ENCODE measurements at places on chromosomes 4 and X.

- no peak for DNase-seq
Measured at GRCh38 chr4:149701435-149702156, 114.0 kb downstream of the IQCM start.

- DNase-seq: no peak
Measured at GRCh38 chr4:126037231-126037630, 722.5 kb downstream of the FAT4 start.

- DNase-seq: no peak
Measured at GRCh38 chrX:100939333-100939732, 10.6 kb upstream of the XKRX start.

DNA sequence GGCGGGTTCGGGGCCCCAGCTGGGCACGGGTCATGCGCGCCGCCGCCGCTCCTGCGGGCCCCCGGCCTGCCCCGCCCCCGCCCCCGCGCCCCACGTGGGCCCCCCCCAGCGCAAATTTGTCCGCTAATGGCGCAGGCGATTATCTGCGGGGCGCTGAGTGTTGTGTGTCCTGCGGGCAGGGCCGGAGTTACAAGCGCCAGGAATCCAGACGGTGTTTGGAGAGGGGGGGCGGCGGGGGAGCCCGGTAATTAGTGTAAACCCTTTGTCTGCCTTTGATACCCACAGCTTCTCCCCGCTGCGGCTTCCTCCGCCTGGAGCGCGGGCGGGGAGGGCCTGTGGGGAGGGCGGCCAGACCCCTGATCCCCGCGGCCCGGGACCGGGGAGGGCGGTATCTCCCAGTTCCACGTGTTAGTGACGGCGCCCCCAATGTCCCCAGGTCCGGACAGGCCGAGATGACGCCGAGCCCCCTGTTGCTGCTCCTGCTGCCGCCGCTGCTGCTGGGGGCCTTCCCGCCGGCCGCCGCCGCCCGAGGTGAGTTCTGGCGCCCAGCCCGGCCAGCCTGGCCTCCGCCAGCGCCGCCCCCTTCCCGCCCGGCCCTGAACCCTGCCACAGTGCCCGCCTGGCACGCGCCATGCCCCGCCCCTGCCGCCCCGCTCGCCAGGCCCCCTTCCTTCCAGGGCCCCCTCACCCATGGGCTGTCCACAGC is 761 bp downstream of the FGFRL1 start:
- no peak for DNase-seq

- no peak for DNase-seq
Measured at GRCh38 chr4:123824524-123824923, 427.9 kb downstream of the SPRY1 start.
